ENCODE measurements at places on chromosomes 1 and 21.

- no peak for DNase-seq
These were observed 68.0 kb downstream of the TRIM11 start for GRCh38 chr1:228338521-228339051.

GRCh38 chr1:200224315-200224714 is 185.5 kb downstream of the ZNF281 start:
- no peak for DNase-seq

DNA sequence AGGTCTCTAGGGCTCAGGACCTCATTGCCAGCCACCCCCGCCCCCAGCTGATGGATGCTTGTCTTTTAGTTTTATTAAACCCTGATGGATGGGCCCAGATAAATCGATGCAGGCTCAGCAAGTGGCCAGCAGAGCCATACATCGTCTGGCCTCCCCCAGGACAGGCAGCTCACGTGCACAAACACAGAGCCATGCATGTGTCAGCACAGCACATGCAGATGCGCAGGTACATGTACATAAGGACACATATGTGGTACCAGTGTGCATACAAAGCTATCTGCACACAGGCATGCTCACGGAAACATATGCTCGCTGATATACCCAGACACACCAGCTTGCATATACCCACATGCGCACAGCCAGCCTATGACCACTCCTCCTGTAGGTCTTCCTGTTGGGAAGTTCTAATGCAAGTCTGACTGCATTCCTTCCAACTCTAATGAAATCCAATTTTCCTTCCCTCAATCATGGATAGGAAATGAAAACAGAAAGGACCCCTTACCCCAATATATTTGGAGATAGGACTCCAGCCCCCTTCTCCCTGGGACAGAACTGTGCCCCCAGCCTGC is 897 bp downstream of the COL16A1 start:
- DNase-seq = peak; percentile 21

- peak; percentile 76 for DNase-seq
These were observed 208.4 kb upstream of the PTBP2 start for GRCh38 chr1:96513136-96513535.

DNA sequence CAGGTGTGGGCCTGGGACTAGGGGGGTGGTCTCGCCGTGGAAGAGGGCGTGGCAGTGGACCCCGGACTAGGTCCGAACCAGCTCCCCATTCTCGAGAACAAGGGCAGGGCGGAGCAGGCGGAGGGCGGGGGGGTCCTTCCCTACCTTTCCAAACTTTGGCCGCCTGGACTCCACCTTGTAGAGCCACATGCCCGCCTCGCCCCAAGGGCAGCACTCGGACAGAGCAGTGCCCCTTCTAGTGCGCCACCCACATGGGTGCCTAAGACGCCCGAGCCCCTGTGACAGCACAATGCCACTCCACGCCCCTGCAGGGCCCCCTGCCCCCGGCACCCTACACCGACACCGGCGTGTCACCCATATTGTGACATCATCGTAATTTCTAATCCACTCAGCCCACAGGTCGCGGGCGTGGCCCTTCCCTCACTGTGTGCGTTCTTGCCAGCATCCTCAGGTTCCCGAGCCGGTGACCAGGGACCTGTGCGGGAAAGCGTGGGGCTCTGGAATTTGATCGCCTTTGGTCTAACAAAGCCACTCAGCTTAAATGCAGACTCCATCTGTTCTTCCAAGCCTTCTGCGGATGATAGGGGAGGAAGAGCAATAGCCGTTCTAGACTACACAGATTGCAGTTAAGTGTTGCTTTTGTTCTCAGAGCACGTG is 553 bp upstream of the STMN1 start:
- no peak for DNase-seq

DNA sequence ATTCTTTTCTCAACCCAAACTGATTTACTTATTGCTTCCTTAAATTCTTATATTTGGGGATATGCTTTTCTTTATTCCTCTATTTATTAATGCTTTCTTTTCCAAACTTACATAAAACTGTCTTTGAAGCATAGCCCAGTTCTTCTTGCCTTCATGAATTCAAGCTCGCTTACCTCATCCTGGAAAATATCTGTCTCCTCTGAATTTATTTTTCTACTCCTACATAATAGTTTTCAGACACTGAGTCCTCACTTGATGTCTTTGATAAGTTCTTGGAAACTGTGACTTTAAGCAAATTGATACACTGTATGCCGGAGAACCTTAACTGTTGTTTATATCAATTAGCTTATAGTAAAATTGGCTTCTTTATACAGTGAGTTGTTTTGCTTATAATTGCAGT is 93.8 kb downstream of the ZFYVE9 start:
- DNase-seq = peak; percentile 52

DNA sequence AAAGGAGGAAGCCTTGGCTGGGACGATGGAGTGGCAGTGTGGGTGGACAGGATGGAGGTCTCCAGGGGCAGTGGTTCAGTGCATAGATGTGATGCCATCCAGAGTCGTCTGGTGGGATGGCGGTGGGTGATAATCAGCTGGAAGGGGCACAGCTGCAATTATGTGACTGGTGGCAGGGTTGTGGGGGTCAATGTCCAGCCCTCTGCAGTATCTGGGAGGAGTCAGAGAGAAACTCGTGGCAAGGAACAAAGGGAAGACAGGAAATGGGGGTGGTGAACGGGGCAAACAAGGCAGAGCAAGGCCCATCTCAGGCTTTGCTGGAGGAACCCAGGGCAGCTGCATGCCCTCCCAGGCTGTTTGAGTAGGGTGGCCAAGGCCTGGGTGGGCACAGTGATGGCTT is 118.3 kb upstream of the USP24 start:
- no peak for DNase-seq

- no peak for DNase-seq
These were observed 8.4 kb downstream of the COQ8A start for GRCh38 chr1:226948480-226948879.

DNA sequence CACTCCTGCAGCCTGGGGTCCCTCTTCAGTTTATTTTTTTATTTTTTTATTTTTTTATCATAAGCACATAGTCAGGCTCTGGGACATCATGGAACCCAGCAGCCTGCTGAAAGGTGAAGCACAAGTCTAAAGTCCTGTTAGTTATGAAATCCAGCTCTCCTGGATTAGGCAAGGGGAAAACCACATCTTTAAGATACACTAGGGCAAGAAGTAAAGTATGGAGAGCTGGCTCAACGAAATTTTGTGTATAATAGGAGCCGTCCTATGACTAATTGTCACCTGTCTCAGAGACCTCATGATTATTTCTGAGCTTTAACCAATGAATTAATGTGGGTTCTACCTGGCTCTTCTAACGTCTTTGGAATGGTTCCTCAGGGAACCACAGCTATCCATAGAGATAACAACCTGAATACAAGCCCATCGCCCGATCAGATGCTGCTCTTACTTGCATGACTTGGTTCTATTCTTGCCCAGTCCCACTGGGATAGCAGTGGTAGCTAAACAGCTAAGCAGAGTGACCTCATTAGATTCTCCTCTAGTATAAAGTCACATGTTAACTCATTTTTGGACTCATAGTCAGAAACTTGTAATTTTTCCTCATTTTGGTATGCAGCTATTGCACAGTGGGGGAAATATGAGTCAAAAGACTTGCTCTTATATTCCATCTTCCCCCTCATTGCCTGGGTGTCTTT is 122.7 kb downstream of the LMO4 start:
- DNase-seq = peak; percentile 62

DNA sequence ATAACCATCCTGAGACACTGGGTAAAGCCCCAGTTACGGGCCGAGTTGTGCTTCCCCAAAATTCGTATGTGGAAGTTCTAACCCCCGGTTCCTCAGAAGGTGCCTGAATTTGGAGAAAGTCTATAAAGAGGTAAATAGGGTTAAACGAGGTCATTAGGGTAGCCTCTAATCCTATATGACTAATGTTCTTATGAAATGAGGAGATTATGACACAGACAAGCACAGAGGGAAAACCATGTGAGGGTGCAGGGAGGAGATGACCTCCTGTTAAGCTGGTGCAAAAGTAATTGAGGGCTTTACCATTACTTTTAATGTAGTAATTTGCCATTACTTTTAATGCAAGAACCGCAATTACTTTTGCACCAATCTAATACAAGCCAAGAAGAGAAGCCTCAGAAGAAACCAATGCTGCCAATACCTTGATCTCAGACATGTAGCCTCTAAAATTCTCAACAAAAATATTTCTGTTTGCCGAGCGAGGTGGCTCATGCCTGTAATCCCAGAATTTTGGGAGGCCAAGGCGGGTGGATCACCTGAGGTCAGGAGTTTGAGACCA is 260.8 kb downstream of the GPATCH2 start:
- no peak for DNase-seq

- peak; percentile 70 for DNase-seq
These were observed 46.8 kb upstream of the ZC3H11B start for GRCh38 chr1:219659684-219660083.

DNA sequence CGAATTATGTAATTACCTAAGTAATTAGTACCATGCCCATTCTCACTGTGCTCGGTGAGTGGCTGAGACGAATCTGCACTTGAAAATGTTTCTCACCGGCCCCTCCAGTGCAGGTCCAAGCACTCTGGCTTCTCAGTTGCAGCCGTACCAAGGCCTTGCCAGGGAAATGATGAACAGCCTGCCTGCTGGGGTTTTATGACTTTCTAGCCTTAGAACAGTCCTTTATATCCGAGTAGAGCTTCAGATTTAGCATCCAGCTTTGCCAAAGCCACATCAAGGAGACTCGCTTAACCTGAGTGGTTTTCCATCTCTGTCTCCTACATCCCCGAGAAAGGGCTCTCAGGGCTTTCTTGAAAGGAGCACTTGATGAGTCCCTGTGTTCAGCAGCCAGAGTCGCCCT is 83.4 kb downstream of the GREM2 start:
- DNase-seq = no peak

DNA sequence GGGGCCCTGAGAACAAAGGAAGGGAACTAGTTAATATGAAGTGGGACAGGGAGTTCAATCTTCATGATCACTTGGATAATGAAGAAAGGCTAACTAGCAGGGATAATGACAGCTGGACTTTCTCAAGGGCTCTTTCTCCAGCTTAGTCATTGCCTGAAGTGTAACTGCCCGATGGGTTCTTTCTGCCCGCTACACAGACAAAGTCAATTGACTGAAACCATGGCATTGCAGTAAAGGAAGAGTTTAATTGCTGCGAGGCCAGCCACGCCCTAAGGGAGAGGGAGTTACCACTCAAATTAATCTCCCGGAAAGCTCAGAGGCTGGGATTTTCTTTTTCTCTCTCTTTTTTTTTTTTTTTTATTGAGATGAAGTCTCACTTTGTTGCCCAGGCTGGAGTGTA is 16.6 kb upstream of the SLC2A5 start:
- DNase-seq = peak; percentile 39

DNA sequence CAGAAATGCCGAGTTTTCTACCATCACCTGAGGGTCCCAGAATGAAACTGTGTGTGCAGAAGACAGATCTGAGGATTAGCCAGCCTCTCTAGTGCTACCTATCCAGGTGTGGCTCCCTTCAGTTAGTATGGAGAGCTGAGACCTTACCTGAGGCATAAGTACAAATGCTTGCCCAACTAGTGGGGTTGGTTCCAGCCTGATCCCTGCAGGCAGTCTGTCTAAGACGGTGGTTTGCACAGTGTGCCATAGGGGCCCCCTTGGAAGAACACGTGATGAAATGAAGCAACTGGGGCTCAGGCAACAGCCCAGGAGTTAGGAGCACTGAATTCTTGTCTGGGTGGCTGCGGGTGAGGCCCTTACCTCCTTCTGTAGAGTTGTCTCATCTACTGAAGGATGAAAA is 15.6 kb downstream of the S100A7A start:
- no peak for DNase-seq

DNA sequence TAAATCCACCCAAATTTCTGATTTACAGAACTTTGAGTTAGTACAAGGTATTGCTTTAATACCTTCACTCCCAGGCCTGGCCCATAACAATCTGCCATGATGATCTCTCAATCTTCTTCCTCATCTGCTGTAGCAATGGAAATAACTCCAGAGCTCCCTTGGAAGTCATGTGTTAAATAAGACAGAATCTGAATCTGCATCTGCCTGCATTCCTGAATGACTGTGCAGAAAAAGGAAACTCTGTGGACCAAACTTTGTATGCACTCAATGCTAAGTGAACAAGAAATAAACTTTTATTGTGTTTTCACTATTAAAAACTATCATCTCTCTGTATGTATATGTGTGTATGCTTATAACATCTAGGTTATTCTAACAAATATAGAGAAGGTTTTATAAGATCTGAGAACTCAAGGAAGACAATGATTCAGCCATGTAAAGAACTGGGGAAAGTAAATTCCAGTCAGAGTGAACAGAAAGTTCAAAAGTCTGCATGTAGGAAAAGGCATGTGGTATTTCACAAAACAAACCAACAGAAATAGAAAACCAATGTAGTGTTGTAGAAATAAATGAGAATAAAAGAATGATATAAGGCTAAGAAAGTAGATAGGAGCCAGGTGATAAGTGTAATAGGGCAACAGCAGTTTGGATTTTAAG is 390.2 kb downstream of the USH2A start:
- peak; percentile 27 for DNase-seq

DNA sequence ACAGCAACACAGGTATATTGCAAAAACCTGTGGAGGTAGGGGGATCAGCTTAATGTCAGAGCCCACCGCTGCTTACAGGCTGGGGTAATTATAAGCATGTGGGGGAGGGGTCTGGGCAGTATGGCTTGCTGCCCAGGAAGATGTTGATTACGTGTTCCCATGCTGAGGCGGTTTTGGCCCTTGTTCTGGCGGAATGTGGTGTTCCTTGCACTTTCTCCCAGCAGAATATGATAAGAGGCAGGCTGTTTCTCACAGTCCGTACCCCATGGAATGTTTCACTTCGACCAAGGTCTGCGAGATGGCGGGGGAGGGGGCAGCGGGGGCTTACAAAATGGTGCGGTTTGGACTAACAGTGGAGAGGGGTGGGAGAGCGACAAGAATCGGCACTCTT is 9.8 kb upstream of the HPCAL4 start:
- DNase-seq = peak; percentile 56

- no peak for DNase-seq
These were observed 272.3 kb upstream of the C1orf105 start for GRCh38 chr1:172148213-172148612.

- no peak for DNase-seq
These were observed 15.0 kb downstream of the EPRS1 start for GRCh38 chr1:220031287-220031686.

- no peak for DNase-seq
These were observed 87.5 kb upstream of the RGS1 start for GRCh38 chr1:192488058-192488457.

GRCh38 chr1:61892977-61893376 is 150.7 kb downstream of the PATJ start:
- no peak for DNase-seq

- no peak for DNase-seq
These were observed 44.7 kb downstream of the ENAH start for GRCh38 chr1:225608014-225608796.

GRCh38 chr1:109910123-109910962 is at the start of gene CSF1:
CSF1 (plus strand) TSS chr1:109910849; CDS start chr1:109911024, 175 bp downstream.
- DNase-seq = peak; percentile 94
